ENCODE measurements at places on chromosomes 3 and 15.

- DNase-seq, result no peak
Measured at GRCh38 chr3:156483426-156483825, 71.5 kb downstream of the SSR3 start.

DNA sequence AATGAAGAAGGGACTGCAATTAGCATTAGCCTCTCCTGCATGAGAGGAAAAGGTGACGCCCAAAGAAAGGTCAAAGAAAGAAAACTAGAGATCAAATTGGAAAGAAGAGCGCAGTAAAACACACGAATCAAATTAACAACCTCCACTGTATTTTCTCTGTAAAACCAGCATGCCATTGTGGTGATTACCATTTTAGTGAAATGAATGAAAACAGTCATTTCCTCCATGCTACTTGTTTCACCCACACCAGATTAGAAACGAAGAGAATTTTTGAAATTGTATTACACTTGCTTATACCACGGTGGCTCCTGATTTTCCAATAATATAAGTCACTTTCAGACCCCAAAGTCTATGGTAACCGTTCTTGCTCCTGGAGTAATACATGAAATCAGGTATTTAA lies 71.6 kb downstream of the SUMF1 start:
- DNase-seq, result no peak

DNA sequence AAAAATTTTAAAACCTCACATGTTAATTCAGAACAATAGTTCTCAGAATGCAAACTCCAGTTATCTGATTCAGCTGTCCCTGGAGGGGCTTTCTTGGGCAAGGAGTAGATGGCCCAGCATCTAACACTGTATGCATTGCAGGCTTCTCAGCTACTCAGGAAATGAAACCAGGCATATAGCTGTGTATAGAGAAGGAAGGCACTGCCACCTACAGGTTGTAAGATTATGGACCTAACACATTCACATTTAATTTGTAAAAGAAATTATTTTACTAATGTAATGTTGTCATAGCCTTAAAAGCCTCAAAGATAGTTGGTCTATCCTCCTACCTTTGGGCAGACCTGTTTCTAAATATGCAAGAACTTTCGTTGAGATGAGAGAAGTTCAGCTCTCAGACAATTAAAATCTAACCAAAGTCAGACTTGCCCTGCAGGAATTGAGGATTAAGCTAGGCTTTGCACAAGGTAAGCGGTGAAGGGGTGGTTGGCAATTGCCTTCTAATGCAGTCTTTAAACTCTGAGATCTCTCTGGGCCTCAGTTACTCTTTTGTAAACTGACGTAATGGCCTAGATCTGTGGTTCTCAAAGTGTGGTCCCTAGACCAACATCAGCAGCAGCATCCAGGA lies 132.8 kb upstream of the SLC24A5 start:
- DNase-seq, result no peak

DNA sequence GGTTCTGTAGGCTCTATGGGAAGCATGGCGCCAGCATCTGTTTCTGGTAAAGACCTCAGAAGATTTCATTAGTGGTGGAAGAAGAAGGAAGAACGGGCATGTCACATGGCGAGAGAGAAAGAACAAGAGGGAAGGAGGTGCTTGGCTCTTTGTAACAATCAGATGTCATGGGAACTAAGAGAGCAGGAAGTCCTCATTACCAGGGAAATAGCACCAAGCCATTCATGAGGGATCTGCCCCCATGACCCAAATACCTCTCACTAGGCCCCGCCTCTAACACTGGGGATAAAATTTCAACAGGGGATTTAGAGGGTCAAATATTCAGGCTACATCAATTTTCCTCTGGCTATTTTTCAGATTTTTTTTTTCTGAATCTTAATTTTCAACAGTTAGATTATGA lies 954.3 kb downstream of the SQOR start:
- no peak for DNase-seq

GRCh38 chr3:161350916-161351315 lies 20.4 kb downstream of the SPTSSB start:
- DNase-seq, result no peak

- DNase-seq, result no peak
Measured at GRCh38 chr3:52441772-52442332, 3.1 kb downstream of the SEMA3G start.

DNA sequence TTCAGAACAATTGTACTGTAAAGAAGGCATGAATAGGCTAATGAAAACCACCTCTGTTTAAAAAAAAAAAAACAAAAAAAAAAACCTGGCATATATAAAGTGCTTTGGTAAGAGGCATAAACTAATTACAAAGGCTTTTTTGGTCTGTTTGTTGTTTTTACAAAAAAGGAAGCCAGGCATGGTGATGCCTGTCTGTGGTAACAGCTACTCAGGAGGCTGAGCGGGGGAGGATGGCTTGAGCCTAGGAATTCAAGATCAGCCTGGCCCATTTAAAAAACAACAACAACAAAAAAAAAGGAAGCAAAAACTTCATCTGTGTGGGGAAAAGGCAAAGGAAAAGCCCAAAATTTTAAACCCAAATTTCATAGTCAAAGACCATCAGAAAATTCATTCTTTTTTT lies 47.0 kb downstream of the OSBPL10 start:
- no peak for DNase-seq

- DNase-seq, result no peak
Measured at GRCh38 chr15:65067645-65068402, at the start of gene RASL12. RASL12 (minus strand) TSS chr15:65067991; CDS start chr15:65067835, 156 bp downstream.

GRCh38 chr15:52247461-52247860 lies 48.1 kb downstream of the MYO5C start:
- DNase-seq, result no peak

- no peak for DNase-seq
Measured at GRCh38 chr15:56150204-56150603, 93.5 kb downstream of the RFX7 start.

Data from coronary artery (tissue), 2 donors.